Effector CD8-positive, alpha-beta T cell (primary cell): ENCODE measurements at places on chromosomes 3 and 15.

DNA sequence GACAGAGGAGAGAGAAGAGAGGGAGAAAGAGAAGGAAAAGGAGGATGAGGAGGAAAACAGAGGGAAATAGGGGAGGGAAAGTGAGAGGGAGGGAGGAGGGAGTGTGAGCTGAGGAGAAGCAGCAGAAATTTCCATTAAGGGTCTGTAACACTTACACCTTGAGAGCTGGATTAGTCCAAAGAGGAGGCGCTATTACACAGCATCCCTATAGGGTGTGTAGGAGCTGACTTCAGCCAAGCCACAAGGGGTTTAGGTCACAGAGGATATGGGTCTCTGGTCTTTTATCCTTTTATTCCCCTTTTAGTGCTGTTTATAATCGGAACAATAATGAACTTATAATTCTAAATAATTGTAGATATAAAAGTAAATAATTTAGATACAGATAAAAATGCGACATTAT is 230.4 kb downstream of the GABRG3 start:
- no peak for DNase-seq

GRCh38 chr3:73094951-73095350 is 33.5 kb downstream of the EBLN2 start:
- no peak for DNase-seq

DNA sequence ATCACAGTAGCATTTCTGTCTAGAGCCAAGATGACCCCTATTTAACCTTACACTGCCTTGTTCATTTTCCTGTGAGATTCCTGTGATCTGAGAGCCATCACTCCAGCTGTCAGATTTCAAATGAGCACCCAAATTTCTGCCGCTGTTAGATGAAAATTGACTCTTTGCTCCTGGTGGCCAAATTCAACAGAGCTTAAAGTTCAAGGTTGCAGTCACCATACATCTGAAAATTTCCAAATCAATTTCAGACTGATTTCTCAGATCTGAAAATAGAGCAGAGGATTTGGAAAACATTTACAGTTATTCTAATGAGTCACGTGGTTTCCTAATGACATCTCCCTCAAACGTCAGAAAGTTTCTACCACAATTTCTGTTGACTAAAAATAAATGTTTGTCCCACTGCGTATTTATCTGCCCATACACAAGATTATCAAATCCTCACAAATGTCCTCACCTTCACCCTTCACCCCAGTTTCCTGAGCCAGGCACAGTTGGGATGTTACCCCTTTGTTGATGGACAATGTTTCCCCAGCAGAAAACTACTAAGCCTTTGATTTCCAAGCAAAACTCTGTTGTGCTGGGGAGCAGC is 16.4 kb downstream of the HDC start:
- DNase-seq, result no peak

DNA sequence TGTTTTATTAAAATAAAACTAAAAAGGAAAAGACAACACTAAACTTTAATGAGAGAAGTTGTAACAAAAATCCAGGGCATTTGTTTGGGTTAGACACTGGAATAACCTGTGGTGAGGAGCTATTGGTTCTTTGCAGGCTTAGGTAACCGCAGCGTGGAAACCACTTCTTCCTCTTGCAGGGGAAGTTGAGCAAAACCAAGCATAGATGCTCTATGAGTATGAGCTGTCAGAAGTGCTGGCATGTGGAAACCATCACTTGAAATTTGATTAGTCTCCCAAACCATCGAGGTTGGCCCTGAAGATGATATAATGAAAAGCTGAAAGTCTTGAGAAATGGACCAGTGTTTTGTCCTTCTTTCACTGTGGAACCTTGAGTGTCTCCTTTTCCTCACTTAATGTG is 127.1 kb upstream of the RBMS3 start:
- no peak for DNase-seq

DNA sequence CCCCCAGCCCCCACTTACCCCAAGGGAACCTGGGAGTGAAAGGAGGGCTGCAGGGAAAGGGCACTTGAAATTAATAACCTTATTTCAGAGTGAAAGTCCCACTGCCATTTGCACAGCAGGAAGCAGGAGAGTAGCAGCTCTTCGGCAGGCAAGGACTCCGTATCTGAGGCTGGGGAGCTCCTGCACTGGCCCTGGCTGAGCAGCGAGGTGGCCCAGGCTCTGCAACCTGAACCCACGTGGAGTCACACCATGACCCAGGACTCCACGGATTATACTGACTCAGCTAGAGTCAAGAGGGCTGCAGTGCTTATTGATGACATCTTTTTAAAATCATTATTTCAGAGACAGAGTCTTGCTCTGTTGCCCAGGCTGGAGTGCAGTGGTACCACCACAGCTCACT is 214.5 kb downstream of the XXYLT1 start:
- DNase-seq, result no peak

GRCh38 chr3:134374791-134375581 is 739 bp upstream of the AMOTL2 start:
- DNase-seq, result no peak

DNA sequence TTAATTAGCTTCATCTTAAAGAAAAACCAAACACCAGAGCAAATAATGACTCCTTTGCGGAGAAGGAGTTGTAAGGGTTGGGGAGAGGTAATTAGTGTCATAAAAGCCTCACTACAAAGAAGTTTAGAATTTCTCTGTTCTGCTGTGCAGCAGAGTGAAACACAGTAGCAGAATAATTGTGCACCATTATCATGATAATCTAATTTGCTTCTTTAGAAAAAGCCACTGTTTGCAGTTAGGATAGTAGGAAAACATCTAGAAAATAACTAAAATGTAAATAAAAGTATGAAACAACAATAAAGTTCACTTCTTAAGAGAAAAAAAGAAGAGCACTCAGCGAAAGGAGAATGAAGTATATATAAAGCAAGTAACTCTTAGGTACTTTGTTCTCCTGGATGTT is 5.5 kb downstream of the SHOX2 start:
- DNase-seq, result no peak

GRCh38 chr15:72796515-72797337 is 13.2 kb upstream of the ADPGK start:
- DNase-seq, result peak; percentile 3

DNA sequence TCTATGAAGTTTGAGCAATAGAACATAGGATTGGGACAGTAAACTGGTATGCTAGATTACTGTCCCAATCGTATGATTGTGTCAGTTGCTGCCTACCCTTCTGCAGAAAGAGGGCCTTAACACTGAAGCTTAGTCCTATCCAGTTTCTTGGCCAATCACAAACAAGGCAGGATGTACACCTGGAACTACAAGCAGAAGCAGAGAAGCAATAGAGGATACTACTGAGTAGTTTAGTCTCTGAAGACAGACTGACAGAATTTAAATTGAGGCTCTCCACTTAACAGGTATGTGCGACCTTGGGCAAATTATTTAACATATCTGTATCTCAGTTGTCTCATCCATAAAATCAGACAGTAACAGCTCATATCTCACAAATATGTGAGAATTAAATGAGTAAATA is 85.0 kb downstream of the ZNF280D start:
- no peak for DNase-seq

- DNase-seq, result no peak
Observed at GRCh38 chr3:133962849-133963248, 66.9 kb downstream of the SLCO2A1 start.

GRCh38 chr3:29282427-29283230 is 1.8 kb downstream of the RBMS3 start:
- DNase-seq, result no peak

- no peak for DNase-seq
Observed at GRCh38 chr3:192855434-192855833, 62.2 kb downstream of the MB21D2 start.

DNA sequence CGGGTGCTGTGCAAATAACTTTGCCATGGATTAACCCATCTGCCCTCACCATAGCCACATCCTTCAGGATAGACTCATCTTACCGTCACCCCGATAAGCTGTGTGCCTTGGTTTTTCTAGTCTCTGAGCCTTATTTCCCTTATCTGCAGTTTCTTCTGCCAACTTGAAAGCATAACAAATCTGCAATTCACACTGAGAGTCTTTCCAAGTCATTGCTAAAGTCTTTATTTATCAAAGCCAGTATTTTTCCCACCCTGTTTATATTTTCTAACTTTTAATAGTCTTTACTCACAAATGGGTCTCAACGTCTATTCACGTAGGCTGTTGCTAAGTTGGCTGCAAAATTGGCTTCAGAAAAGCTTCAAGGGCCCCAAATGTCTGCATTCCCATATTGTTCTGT is 61.6 kb upstream of the SUCLG2 start:
- no peak for DNase-seq

- DNase-seq, result no peak
Observed at GRCh38 chr15:84962955-84963354, 18.7 kb upstream of the PDE8A start.

DNA sequence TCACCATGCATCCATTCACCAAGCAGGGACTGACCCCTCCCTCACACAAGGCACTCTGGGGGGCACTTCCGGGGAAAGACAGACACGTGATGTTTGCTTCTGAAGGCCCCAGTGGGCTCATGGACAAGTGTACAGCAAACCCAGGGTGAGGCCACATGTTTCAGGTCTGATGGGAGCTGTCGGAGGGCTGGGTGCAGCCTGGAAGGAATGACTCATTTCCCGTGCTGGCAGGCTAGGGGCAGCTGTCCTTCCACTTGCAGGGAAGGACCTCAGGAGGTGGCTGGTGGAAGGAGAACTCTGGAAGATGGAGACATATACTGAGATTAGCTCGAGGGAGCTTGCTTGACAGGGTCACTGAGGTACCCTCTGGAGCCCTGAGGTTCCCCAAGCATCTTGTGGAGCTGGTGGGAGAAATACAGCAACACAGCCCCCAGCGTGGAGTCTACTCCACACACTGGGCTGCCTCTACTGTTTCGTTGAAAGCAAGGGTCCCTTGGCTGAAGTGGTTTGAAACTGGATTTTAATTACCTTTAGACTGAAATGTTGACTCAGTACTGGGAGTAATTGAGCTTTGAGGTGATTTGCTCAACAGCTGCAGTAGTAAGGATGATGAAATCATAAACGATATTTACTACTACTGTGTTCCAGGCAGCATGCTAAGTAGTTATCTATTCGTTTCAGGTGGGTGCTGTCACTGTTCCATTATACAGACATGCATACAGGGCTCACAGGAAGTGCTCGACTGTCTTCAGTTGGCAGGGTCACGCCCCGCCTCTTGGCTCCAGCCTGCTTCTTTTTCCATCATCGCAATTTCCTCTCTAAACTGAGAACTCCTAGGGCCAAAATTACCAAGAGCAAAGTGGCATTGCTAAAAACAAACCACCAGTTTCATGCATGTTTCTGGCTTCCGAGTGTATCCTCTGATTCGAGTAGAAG is 230.4 kb downstream of the ADAMTS17 start:
- no peak for DNase-seq

DNA sequence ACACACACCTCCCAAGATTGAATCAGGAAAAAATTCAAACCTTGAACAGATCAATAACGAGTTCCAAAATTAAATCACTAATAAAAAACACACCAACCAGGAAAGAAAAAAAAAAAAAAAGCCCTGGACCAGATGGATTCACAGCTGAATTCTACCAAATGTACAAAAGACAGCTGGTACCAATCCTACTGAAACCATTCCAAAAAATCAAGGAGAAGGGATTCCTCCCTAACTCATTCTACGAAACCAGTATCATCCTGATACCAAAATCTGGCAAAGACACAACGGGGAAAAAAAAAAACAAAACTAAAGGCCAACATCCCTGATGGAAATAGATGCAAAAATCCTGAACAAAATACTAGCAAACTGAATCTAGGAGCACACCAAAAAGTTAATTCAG is 54.4 kb upstream of the SLC12A8 start:
- DNase-seq, result no peak

- no peak for DNase-seq
Observed at GRCh38 chr3:61841111-61841845, 279.9 kb downstream of the PTPRG start.

- no peak for DNase-seq
Observed at GRCh38 chr15:48017747-48018146, 103.0 kb upstream of the SLC24A5 start.

GRCh38 chr3:197394464-197395321 is 96.3 kb upstream of the DLG1 start:
- DNase-seq, result no peak

GRCh38 chr15:101083336-101084045 is 164.3 kb downstream of the LRRK1 start:
- no peak for DNase-seq

- DNase-seq, result no peak
Observed at GRCh38 chr3:164752812-164753211, 325.5 kb downstream of the SI start.

DNA sequence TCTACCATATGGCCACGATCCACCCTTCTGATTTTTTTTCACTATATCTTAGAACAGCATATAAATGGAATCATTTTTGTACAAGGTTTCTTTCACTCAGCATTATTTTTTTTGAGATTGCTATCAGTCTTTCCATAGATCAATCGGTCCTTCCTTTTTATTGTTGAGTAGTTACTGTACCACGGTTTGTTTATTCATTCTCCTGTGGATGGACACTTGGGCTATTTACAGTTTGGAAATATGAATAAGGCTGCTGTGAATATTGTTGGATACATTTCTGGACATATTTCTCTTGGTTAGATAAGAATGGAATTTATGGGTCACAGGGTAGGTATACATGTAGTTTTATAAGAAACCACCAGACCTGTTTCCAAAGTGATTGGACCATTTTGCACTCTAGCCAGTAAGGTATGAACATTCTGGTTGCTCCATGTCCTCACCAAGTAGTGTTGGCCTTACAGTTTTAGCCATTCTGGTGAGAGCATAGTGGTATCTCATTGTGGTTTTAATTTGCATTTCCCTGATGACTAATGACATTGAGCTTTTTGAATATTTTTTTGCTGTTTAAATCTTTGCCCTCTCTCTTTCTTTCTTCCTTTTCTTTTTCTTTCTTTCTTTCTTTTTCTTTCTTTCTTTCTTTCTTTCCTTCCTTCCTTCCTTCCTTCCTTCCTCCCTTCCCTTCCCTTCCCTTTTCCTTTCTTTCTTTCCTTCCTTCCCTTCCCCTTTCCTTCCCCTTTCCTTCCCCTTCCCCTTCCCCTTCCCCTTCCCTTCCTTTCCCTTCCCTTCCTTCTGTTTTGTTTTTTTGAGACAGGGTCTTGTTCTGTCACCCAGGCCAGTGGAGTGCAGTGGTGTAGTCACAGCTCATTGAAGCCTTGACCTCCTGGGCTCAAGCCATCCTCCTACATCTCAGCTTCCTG is 49.2 kb downstream of the LRRK1 start:
- DNase-seq, result no peak

DNA sequence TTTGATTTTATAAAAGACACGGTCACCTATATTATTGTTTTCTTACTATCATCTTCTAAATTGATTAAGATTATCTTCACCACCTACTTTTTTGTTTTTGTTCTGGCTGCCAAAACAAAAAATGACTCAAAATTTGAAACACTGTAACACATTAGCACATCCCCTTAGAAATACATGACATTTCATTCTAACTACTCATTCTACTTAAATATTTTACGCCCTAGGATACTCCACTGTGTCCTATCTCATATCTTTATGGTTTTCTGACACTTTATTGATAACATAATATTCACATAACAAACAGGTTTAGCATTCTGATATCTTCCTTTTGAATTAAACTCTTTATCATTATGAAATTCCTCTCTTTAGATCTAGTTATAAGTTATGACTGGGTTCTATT is 656.2 kb downstream of the GBE1 start:
- no peak for DNase-seq
